SIG-M5 (cell line): ENCODE measurements at places on chromosomes 1 and 21.

DNA sequence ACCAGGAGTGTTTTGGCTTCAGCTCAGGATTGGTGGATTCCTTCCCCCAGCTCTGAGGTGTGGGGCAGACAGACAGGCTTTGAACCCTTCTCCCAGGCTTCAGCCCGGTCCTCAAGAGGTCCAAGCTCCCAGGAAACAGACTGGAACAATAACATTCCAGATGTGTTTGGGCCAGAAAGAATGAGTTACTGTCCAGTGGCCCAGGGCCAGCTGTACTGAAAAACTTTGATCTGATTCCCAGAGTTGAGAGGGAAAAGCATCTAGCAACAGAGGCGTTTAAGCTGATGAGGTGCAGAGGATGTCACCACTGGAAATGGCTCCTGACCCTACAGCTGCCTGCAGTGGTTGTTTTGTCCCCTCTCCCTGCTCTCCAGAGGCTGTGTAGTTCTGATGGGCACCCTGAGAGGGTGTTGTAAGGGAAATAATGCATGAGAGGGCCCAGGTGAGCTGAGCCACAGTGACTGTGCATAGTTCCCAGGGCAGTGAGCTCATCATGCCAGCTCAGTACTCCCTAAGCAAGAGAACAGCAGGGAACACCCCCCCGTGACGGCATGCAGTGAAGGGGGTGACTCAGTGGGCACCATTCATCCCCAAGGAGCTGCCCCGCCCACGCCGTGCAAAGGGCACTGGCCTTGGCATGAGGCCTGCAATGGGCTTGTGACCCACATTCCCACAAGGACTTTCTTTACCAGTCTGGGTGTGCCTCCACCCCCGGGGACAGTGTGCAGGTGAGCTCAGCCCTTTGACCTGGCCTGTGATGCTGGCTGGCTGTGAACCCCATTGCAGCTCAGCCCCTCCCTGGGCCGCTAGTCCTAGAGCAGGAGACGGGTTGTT, 13.8 kb upstream of the SFN start:
- no peak for DNase-seq

- DNase-seq: no peak
Measured at GRCh38 chr1:14242123-14242522, 356.4 kb upstream of the KAZN start.

DNA sequence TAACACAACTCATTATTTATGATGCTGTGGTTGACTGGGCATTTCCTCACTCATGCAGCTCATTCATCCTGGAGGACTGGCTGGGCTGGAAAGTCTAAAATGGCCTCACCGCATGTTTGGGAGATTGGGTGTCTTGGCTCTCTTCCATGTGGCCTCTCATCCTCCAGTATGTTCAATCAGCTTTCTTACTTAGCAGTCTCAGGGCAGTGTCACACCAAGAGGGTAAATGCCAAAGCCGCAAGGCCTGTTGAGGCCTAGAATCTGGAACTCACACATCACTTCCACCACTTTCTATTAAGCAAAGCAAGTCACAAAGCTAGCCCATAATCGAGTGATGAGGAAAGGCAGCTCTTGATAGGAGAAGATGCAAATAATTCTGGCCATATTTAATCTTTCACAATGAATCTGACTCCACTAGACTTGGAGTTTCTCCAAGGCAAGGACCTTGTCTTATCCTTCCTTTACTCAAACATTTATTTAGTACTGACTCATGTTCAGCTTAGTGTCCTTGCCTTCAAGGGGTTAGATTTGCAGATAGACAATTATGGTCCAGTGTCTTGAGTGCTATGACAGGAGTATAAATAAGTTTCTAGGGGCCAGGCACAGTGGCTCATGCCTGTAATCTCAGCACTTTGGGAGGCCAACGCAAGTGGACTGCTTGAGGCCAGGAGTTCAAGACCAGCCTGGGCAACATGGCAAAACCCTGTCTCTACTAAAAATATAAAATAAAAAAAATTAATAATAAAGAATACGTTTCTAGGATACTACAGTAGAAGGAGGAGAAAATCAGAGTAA, 45.1 kb downstream of the TMEM53 start:
- DNase-seq: no peak

DNA sequence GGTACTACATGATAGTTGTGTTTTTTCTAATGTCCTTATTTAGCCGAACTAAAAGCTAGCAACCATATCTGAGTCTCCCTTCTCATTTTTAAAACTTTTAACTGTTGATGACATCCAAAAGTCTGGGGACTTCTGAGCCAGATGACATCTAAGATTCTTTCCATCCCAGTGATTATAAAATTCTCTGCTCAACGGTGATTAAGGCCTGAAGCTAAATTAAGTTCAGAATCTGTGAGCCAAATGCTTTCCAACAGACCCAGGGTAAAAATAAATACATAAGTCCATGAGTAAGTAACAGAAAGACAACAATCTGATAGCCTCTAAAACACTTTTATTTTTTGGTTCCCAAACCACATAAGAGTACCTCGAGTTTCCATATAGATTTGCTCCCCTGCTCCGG, 13.1 kb upstream of the PTP4A2 start:
- DNase-seq: no peak

DNA sequence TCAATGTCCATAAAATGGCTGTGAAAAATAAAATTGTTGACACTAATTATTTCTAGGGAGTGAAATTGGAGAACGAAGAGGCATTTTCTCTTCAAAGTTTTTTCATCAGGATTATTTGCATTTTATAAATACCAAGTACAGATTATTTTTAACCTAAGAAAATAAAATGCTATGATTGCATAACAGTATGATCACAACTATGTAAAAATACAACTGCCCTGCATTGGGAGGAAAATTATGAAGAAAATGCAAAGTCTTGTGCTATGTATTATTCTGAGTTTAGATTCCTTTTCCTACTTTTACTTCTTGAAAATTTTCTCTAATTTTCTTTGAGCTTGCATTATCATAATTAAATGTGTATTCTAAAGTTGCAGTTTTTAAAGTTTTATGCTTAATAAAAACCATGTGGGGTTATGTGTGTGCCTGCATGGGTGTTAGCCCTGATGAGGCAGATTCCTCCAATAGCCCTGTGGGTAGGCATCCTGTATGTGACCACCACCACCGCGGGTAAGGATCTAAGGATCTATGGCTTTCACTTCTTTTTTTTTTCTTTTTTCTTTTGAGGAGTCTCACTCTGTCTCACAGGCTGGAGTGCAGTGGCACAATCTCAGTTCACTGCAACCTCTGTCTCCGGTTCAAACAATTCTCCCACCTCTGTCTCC, 24.7 kb downstream of the STX6 start:
- DNase-seq: no peak

DNA sequence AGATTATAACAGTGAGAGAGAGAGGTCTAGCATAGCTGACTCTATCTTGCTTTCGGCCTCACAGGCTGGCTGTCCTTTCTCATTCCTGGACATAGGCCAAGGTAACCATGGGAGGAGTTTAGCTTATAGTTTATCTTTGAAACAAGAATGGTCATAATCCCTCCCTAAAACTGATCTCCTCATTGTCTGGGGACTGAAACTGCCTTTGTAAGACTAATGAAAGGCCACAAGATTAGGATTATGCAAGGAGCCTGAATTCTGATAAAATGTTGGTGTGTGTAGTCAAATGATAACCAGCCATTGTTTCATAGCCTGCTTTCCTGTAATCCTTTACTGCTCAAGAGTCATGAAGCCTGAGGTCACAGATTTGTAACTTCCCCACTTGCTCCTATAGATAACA, 131.9 kb upstream of the LYPLAL1 start:
- DNase-seq: no peak

- no peak for DNase-seq
Measured at GRCh38 chr1:109733236-109733870, 7.5 kb downstream of the GSTM3 start.

DNA sequence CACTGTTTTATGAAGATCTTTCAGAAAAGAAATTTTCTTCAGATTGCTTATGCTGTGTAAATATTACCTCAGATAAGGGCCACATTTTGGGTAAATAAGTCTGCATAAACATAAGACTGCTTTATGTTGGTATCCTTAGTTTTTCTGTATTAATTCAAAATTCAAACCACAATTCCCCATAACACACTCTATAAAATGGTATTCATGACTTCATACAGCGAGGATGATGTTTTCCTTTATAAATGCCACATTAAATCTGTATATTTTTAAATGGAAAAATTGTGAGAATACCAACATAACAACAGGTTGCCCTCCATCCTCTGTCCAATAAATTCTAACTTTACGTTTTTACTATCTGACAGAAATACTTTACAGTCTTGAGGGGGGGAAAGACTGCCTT, 248.7 kb upstream of the CXADR start:
- no peak for DNase-seq

GRCh38 chr1:185768371-185768770, 34.2 kb downstream of the HMCN1 start:
- DNase-seq: no peak

- DNase-seq: no peak
Measured at GRCh38 chr1:55893155-55893554, 678.0 kb upstream of the USP24 start.

- no peak for DNase-seq
Measured at GRCh38 chr1:173204693-173205092, 2.4 kb downstream of the TNFSF4 start.

GRCh38 chr1:85028151-85028550, 20.1 kb downstream of the MCOLN3 start:
- no peak for DNase-seq

GRCh38 chr1:158014731-158015320, 21.4 kb downstream of the KIRREL1 start:
- no peak for DNase-seq

GRCh38 chr1:236141447-236142252, 689 bp upstream of the GPR137B start:
- no peak for DNase-seq

DNA sequence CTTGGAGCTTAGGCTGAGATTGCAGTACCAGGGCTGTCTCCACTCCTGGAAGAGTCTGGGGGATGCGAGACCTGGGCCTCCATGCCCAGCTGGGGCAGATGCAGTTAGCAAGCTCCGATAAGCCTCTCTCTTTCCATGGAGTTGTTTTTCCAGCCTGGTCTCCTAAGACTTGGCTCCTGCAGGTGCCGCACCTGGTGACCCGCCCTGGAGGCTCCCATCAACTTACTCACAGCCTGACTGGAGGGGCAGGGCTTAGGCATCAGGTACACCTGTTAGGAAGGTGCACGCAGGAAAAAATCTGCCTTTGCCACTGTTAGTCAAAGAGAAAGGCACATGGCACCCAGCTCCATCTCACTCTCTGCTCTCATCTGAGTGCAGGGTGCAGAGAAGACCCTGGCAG, 198.1 kb upstream of the TMEM51 start:
- no peak for DNase-seq

DNA sequence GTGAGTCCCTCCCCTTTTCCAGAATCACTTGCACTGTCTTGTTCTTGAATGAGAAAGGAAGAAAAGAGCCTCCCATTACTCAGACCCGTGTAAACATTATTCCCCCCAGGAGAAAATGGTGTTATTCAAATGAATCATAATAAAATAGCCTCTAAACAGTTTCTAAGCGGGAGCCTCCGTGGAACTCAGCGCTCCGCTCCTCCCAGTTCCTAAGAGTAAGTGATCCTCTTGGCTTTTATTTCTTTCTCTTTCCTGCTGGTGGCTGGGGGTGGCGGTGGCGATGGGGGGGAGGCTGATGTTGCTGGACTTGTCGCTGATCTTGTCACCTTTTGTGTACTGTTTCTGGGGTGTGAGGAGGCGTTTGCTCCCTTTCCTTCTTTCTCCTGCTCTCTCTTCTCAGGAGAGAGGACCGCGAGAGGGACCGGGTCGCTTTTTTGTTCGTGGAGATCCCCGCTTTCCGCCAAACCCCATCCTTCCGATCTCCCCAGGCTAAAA, 781 bp downstream of the PROX1 start:
- DNase-seq: no peak

DNA sequence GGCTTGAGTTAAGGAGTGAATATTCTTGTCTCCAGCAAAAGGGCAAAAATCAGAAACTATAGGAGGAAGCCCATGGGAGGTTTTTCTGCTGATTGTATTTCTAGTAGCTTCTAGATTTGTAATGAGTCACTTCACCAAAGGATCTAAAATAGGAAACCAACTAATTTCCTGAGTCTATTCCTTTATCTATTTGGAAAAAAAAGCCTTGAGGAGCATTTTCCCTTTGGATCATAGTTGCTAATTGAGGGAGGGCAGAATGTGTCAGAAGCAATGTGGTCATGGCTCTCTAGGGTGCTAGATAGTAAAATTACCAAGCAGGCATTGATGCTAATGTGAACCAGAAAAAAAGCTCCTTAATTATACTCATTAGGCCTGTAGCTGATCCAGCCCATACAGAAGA, at the start of gene OR10R2:
Gene OR10R2, plus strand, starts transcription at position 301 of the 400 bp plus-strand sequence. CDS start 106 bp downstream, outside the sequence.
- no peak for DNase-seq

GRCh38 chr1:29655945-29656850, 419.9 kb downstream of the PTPRU start:
- no peak for DNase-seq

DNA sequence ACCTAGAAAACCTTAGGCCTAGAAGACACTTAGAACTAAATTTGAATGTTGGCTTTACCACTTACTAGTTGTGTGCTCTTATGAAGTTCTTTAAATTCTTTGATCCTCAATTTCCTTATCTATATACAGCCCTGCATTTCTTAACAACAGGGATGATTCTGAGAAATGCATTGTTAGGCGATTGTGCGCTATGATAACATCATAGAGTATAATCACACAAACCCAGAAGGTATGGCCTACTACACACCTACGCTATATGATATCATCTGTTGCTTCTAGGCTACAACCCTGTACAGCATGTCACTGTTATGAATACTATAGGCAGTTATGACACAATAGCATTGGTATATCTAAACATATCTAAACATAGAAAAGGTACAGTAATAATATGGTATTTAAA, 137.4 kb downstream of the CHD1L start:
- no peak for DNase-seq

- no peak for DNase-seq
Measured at GRCh38 chr1:37042506-37042905, 8.2 kb upstream of the GRIK3 start.

GRCh38 chr1:221302810-221303209, 423.6 kb downstream of the HLX start:
- DNase-seq: no peak

- no peak for DNase-seq
Measured at GRCh38 chr1:240836271-240836670, 224.3 kb upstream of the GREM2 start.

DNA sequence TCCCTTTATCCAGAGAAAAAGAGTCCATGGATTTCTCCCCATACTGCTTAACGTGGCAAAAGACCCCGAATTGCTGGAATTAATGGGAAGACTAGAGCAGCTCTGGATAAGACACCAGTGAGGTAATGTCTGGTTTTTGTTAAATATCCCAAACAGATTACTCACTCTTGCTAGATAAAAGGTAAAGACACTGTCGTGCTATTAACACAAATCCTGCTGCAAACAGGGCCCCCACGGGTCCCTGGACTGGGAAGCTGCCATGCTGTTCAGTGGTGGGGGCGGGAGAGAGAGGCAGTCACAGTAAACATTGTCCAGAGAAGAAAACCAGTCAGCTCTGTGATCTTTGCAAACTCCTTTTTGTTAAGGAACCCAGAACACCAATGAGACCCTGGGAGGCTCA, 15.2 kb upstream of the SRP9 start:
- DNase-seq: no peak
